NCI-H1105 (cell line): ENCODE measurements at places on chromosomes 1 and 21.
A peak's percentile ranks its signal among the peaks of the same experiment; 100 is the strongest.

GRCh38 chr1:162223488-162223887, 153.2 kb downstream of the SPATA46 start:
- no peak for DNase-seq

GRCh38 chr1:220983877-220984635, 104.8 kb downstream of the HLX start:
- no peak for DNase-seq

GRCh38 chr1:166378805-166379204, 212.0 kb upstream of the FAM78B start:
- no peak for DNase-seq

GRCh38 chr1:207084701-207085180, 3.9 kb upstream of the C4BPB start:
- peak; percentile 27 for DNase-seq

DNA sequence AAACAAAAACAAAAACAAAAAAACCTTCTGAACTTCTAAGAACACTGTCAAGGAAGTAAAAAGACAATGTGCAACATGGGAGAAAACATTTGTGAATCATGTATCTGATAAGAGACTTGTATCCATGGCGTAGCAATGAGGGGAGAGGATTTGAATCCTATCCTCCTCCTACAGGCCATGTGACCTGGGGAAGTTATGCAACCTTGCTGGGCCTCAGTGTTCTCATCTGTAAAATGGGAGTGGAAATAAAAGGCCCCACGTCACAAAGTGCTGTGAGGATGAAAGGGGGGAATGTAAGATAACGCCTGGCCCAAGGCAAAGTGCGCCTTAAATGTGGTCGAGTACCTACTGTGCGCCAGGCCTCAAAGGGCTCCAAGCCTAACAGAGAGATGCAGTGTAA, 83.7 kb downstream of the DISP3 start:
- DNase-seq = no peak

- no peak for DNase-seq
Observed at GRCh38 chr1:150160964-150161621, 11.4 kb downstream of the PLEKHO1 start.

DNA sequence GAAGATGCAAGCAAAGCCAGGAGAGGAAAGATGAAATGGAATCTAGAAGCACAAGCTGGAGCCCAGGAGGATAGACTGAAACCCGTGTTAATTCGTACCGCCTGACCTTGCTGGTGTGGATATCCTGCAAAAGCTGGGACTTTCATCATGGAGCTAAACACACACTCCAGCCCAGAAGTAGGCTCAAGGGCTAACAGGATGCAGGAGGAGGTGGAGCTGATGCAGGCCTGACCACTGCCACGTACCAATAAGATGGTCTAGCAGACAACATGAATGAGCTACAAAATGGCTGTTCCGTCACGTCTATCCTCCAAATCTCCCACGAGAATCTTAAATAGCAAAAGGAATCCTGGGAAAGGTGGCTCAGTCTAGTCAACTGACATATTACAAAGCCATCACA, 270.3 kb downstream of the SDCCAG8 start:
- DNase-seq = no peak

GRCh38 chr1:6183520-6183989, 3.4 kb upstream of the CHD5 start:
- no peak for DNase-seq

DNA sequence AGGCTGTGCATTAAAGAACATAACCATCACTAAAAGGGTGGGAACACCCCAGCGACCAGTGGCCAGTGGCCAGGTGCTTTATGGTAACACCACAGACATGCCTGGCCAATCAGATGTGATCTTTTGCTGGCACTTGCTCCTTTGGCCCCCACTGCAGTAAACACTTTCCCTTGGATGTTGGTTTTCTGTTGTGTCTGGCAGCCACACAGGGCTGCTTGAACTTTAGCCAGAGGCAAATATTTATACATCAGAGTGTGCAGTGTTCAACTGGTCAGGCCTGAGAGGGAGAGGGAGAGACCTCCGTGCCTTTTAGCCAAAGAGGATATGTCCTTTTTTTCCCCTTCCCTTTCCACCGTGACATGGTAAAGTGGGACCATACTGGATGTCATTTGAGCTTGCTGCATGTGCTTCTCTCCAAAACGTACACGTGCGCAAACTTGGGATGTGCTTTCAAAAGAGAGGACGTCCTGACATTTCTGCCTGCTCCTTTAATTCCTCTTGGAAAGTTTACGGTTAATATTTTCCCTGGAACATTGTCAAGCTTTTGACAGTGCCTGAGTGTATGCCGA, 101.2 kb downstream of the NFIA start:
- peak; percentile 49 for DNase-seq

DNA sequence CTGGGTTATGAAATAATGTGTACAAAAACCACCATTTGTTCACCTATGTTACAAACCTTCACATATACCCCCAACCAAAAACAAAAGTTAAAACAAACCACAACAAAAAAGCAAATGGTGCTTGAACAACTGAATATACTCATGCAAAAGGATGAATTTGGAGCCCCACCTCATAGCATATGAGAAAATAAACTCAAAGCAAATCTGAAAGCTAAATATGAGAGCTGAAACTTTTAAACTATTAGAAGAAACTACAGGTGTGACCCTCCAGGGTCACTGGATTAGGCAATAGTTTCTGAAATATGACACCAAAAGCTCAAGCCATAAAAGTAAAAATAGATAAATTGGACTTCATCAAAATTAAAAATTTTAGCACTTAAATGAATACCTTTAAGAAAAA, 215.5 kb upstream of the CHRM3 start:
- DNase-seq = no peak

GRCh38 chr1:2274929-2275475, 46.9 kb downstream of the SKI start:
- no peak for DNase-seq

GRCh38 chr1:154334079-154335024, 9.0 kb downstream of the ATP8B2 start:
- no peak for DNase-seq

- no peak for DNase-seq
Observed at GRCh38 chr1:106980121-106980520, 76.4 kb upstream of the PRMT6 start.

GRCh38 chr1:231040019-231040799, at the start of gene FAM89A:
Gene FAM89A, minus strand, starts transcription at chr1:231040254. Its CDS starts 43 bp downstream, at chr1:231040211.
- DNase-seq = no peak

GRCh38 chr1:54186056-54186455, 13.8 kb downstream of the CYB5RL start:
- no peak for DNase-seq

GRCh38 chr1:90411185-90411584, 305.9 kb downstream of the BARHL2 start:
- DNase-seq = no peak

GRCh38 chr1:221373795-221374194, 368.1 kb downstream of the DUSP10 start:
- no peak for DNase-seq

GRCh38 chr1:59609245-59609644, 205.5 kb upstream of the HOOK1 start:
- DNase-seq = no peak

DNA sequence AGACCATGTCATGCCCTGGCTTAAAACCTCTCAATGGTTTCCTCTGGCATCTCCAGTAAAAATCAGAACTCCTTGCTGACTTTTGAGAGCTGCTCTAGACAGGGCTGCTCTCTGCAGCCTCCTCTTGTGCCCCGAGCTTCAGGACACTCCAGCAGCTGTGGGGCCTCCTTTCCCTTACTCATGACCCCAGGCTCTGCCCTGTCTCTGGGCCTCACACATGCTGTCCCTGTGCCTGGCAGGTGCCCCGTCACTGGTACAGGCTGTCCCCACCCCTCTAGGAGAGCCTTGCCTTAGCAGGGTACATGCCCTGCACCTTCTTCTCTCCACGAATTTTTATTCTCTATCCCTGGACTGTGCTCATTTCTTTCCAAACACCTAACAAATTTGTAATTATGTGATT, 43.2 kb downstream of the HIVEP3 start:
- no peak for DNase-seq

GRCh38 chr1:36397378-36398230, at the start of gene LSM10:
Gene LSM10, minus strand, starts transcription at chr1:36397908. Its CDS starts 3,779 bp downstream, at chr1:36394129.
- DNase-seq = peak; percentile 92

- DNase-seq = no peak
Observed at GRCh38 chr1:103144681-103145080, 36.4 kb upstream of the COL11A1 start.

DNA sequence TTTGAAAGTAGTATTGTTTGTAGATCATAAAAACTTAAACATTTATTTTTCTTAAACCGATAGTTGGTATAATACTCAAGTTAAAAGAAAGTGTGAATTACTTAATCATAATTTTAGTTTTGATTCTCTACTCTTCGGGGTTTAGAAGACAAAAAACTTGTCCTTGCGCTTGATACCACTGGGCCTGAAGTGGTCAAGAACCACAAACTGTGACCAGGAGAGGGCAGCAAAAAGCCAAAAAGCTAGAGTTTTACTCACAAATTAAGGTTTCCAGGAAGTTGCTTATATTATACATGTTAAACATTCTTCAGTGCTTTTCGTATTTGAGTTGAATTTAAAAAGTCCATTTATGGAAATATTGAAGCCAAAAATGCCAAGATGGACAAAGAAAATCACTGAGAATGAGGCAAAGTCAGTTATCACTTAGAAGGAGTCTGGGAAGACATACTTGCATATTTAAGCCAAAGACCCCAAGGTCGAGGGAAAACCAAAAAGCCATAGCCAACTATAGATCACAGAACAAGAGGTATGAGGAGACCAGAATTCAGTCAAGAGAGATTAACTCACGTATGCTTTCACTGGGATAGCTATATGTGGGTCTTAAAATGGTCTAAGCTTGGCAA, 34.2 kb downstream of the EFCAB7 start:
- DNase-seq = peak; percentile 2

DNA sequence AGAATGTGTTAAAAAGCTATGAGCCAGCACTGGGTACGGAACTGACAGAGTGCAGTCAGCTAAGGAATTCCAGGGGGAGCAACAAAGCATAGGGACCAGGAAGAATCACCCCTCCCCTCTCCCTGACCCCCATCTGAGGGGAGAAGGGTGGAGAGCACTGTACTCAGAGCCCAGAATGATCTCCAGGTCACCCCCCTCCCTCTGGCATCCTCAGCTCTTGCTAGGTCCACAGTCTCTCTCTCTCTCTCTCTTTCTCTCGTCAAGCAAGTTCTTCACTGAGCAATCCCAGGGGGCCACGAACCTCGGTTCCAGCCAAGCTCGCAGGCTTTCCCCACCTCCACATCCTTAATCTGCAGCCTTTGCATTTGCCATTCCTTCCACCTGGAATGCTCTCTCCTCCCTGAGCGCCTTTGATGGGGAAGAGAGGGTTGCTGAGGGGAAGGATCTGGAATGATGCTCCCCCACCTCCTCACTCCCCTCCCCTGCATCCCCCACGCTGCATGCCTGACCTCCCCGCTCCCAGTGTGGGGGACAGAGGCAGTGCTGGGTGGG, 6.7 kb upstream of the WASF2 start:
- no peak for DNase-seq

DNA sequence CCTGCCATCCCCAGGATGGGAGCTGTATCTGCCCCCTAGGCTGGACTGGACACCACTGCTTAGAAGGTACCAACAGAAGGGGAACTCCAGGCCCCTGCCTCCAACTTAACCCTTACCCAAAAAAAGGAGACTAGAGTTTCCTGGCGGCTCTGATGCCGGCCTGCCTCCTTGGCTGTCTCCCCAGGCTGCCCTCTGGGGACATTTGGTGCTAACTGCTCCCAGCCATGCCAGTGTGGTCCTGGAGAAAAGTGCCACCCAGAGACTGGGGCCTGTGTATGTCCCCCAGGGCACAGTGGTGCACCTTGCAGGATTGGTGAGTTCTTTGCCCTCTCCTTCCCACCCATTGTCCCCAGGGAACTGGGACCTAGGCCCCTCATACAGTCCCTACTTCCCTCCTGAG, 8.1 kb upstream of the LRRC71 start:
- DNase-seq = no peak

GRCh38 chr1:55962472-55962871, 616.9 kb downstream of the PLPP3 start:
- DNase-seq = no peak

- peak; percentile 78 for DNase-seq
Observed at GRCh38 chr1:185646202-185646683, 87.9 kb upstream of the HMCN1 start.

DNA sequence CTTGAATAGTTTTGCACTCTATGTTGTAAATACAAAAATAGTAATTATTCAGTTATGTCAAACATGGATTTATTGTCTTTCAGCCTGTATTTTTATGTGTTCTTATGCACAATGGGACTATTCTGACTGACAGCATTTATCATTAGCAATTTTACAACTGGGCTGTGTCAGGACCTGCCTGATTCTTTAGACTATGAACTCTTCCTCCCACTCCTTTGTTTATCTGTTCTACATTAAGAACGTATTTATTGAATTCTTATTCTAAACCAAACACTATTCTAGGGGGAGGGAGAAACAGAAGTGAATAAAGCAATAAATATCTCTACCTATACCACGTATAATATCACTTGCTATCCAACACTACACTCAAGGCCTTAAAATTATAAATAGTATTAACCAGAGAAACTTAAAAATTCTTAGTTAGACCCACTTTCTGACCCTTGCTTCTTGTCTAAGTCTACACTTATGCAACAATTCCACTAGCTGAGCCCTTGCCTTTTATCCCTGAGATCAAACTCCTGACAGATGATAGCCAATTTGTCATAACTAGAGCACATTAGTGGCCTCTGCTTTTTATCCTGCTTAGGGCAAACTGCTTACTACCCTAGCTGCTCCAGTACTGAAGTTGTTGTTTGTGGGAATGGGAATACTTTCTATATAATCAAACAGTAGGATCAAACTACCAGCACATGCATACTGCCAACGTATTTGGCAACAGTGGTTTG, 494.3 kb downstream of the BRINP3 start:
- no peak for DNase-seq

GRCh38 chr1:149848340-149849110, 50.8 kb upstream of the BOLA1 start:
- no peak for DNase-seq

DNA sequence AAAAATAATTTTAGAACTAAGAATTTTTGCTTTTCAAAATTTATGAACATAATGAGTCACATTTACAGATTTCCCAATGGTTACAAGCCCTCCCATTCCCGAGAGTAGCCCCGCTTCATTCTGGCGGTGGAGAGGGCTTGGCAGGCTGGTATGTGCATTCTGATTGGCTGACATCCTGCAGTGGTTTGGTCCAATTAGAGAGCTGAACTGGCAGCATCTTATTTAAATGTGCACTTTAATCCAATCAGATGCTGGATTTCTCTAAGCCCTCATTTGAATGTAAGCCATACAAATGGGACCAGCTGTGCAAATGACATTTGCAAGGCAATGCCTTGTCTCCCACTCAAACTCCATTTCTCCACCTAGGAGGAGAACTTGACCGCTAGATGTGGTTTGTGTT, 18.0 kb upstream of the TRIM17 start:
- no peak for DNase-seq

- DNase-seq = no peak
Observed at GRCh38 chr1:24002695-24003094, 22.6 kb upstream of the SRSF10 start.
